ENCODE measurements at places on chromosomes 5 and 9. TPM values are rescaled to one million over a fixed set of nuclear protein-coding genes. Genes with fewer than 3 reads are reported as not detected.
A peak's percentile ranks its signal among the peaks of the same experiment; 100 is the strongest.

DNA sequence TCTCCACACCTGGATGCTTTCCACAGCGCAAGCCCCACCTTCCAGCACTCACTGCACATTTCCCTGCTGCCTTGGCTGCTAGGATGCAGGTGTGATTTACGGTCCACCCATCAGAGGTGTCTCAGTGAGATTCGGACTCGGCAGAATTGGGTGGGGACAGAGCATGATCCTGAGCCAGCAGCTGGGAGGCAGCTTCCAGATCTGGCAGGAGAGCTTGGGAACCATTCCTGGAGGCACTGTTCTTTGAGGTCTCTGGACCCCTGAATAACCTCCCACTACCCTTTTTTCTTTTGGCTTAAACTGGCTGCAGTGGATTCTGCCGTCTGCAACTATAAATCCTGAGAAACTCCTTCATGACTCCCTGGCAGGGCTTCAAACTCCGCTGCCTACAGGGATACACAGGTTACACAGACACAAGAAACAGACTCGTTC lies 99.6 kb upstream of the PHYKPL start:
- no peaks in the 10 kb centered on the region for H3K36me3 ChIP-seq
- no peak for DNase-seq
- H3K27me3 ChIP-seq: no peaks in the 10 kb centered on the region
- peak overlapping the region; percentile 5 for H3K27ac ChIP-seq

DNA sequence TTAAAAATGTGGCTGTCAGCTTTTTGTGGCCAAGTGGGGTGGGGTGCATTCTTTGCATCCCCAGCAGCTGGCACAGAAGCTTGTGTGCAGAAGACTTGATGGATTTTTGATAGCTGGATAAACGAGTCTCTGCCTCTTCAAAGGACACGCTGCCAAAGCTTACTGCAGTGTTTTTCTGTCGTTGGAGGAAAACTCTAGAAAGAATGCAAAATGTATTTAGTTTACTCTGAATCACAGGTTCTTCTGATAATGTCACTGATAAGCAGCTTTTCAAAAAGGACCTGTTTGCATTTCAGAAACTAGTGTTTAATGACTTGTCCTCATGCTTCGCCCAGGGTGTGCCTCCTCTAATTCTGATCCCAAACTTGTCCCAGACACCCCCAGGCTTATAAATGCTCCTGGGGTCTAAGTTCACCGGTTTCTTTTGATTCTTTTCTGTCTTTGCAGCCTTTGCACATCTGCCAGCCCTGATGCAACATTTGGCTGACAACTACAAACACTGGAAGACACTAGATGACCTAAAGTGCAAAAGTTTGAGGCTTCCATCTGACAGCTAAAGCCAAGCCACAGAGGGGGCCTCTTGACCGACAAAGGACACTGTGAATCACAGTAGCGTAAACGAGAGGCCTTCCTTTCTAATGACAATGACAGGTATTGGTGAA lies 66.0 kb downstream of the WDR41 start:
- no peaks in the 10 kb centered on the region for H3K4me1 ChIP-seq
- no peak overlapping the region for H3K4me3 ChIP-seq
- peaks cover 12% of the 10 kb centered on the region for H3K36me3 ChIP-seq
- DNase-seq: peak; percentile 3
- no peaks in the 10 kb centered on the region for H3K27me3 ChIP-seq

DNA sequence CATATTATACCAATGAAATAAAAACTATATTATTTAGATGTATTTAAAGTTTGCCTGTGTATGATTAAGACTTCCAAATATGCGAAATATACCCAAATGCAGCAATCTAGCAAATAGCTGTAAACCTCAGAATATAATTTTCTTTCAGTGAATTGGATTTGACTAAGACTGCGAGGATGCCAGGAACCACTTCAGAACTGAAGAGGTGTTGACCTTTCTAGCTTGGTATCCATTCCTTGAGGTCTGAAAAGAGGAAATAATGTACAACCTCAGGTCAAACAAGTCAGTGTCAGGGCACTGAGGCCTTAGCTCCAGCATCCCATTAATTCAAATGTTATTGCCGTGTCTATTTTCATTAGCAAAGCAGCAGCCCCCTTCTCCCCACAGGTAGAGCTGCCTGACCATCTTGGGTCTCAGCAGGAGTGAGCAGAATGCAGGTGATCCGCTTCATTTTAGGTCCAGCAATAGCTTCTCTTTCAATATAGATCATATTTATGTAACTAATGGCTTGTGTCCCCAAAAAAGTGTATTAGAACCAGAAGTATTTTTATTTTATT lies 100.0 kb downstream of the KIAA1958 start:
- H3K4me1 ChIP-seq: no peaks in the 10 kb centered on the region
- no peak overlapping the region for H3K4me3 ChIP-seq
- H3K27ac ChIP-seq: no peak overlapping the region
- no peak for DNase-seq
- no peaks in the 10 kb centered on the region for H3K27me3 ChIP-seq

GRCh38 chr5:145752947-145753346 lies 82.2 kb downstream of the PRELID2 start:
- no peaks in the 10 kb centered on the region for H3K36me3 ChIP-seq
- H3K4me3 ChIP-seq: no peak overlapping the region
- no peaks in the 10 kb centered on the region for H3K4me1 ChIP-seq
- no peaks in the 10 kb centered on the region for H3K27me3 ChIP-seq
- no peak overlapping the region for H3K27ac ChIP-seq

- no peak for DNase-seq
- H3K27ac ChIP-seq: no peak overlapping the region
- H3K4me1 ChIP-seq: no peaks in the 10 kb centered on the region
- H3K27me3 ChIP-seq: peaks cover 5% of the 10 kb centered on the region
Measured at GRCh38 chr5:40499518-40500273, 180.0 kb upstream of the PTGER4 start.

GRCh38 chr9:34454571-34455065 lies 3.8 kb downstream of the FAM219A start:
- no peak overlapping the region for H3K4me3 ChIP-seq
- peak; percentile 55 for DNase-seq
- no peaks in the 10 kb centered on the region for H3K36me3 ChIP-seq
- no peaks in the 10 kb centered on the region for H3K27me3 ChIP-seq
- H3K27ac ChIP-seq: no peak overlapping the region

- no peaks in the 10 kb centered on the region for H3K27me3 ChIP-seq
- H3K4me1 ChIP-seq: no peaks in the 10 kb centered on the region
Measured at GRCh38 chr5:158841481-158842276, 258.0 kb downstream of the EBF1 start.

The PCDHGB2 gene
- polyA plus RNA-seq: 1.0 TPM

The MLANA gene
- polyA plus RNA-seq: not detected

- H3K4me1 ChIP-seq: peaks cover 12% of the 10 kb centered on the region
- no peaks in the 10 kb centered on the region for H3K27me3 ChIP-seq
- no peak for DNase-seq
Measured at GRCh38 chr5:126936775-126937418, 93.5 kb downstream of the MARCHF3 start.

GRCh38 chr9:11194246-11194645 lies 581.4 kb upstream of the PTPRD start:
- DNase-seq: no peak
- no peak overlapping the region for H3K27ac ChIP-seq
- no peaks in the 10 kb centered on the region for H3K27me3 ChIP-seq

The FAM153A gene
- polyA plus RNA-seq: 12.2 TPM
